Fibroblast of the aortic adventitia (primary cell): ENCODE measurements at places on chromosomes 11 and 22.

- no peak for DNase-seq
Observed at GRCh38 chr11:58734681-58735490, 3.1 kb upstream of the GLYAT start.

GRCh38 chr22:30825711-30826505 lies 131.2 kb downstream of the OSBP2 start:
- no peak for DNase-seq

DNA sequence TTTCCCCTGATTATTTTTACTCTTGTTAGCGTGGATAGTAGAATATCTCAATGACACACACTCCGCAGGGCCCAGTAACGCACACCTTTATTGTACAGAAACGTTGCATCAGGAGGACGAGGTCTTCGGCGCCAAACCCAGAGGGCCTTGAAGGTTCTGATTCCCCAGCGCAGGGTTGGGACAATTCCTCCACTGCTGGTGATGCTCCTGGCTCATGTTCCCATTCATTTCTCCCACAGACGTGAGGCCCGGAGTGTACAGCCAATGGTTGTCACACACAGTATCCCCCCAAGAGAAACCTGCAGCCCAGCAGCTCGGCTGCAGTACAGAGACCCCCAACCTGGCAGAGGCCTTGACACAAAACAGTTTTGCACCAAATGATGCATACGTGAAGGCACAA lies 6.1 kb upstream of the ANO1 start:
- DNase-seq: no peak

- DNase-seq: no peak
Observed at GRCh38 chr11:23569134-23569533, 708.9 kb upstream of the CCDC179 start.

DNA sequence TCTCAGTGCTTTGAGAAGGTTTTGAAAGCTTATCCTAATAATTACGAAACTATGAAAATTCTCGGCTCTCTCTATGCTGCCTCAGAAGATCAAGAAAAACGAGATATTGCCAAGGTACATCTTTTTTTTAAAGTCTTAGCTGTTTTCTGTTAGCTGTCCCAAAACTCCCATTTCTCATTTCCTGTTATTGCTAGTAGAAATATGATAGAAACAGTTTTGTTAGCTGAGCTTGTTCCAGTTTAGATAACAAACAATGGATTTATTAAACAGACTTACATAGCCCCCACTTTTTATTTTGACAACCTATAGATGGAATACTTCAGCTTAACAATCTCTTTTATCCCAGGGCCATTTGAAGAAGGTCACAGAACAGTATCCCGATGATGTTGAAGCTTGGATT lies 12.7 kb downstream of the CTR9 start:
- no peak for DNase-seq

DNA sequence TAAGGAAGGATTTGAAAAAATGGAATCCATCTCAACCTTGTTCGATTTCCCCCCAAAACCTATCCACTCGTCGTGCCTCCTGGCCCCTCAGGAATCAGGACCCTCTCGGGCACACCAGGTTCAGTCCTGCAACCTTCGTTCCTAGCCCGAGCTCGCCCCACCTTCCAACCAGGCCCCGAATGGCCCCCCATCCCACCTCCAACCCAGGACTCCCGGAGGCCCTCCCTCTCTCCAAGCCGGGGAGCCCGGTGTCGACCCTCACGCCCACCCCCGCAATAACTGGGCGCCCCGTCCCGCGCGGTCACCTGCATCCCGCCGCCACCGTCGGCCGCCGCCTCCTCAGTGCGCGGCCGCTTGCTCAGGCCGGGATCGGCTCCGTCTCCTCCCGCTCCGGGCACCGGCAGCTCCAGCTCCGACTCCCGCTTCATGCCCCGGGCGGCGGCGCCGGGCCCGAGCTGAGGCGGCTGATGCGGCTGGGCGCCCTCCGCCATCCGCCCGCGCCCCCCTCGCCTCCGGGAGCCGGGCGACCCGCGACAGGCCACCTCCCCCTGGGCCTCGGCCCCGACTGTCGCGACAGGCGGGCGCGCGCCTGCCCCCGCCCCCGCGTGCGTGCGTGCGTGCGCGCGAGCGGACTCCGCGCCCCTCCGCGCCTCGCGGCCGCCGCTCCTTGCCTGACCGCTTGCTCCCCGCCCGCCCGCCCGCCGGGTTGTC lies 534 bp downstream of the RBFOX2 start:
- DNase-seq: peak; percentile 11

- DNase-seq: peak; percentile 95
Observed at GRCh38 chr11:35135222-35135621, 3.7 kb upstream of the CD44 start.

DNA sequence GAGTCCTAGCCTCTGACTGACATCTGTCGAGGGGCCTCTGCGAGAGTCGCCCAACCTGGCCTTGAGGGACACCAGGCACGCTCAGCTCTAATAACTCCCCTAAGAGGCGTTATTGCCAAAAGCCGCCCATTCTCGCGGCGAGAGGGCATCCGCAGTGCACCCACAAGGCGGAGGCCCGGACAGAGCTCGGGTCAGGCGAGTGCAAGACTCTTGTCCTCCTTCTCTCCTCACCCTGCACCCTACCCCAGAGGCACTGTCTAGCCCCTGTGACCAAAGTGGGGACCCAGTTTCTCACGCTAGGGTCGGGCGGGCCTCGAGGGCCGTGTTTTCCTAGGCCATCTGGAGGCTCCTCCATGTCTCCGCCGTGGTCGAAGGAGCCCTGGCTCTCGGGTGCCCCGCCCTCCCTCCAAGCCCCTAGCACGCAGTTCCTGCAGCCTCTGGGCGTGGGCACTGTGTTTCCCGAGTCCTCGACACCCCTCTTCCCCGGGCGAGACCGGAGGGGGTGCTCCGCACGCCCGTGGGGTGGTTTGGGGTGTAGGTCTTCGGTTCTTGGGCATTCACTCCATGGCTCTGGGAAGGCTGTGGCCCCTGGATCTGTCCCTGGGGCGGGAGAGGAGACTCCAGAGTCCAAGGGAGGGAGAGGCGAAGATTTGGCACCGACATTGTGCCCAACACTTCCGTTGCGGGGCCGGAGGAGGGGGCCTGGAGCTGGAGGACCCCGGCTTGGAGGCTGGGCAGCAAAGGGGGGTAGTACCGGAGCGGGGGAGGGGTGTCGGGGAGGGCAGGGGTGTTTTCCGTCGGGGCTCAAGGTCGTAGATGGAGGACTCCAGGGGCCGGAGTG lies 1.0 kb downstream of the CHRM4 start:
- no peak for DNase-seq

DNA sequence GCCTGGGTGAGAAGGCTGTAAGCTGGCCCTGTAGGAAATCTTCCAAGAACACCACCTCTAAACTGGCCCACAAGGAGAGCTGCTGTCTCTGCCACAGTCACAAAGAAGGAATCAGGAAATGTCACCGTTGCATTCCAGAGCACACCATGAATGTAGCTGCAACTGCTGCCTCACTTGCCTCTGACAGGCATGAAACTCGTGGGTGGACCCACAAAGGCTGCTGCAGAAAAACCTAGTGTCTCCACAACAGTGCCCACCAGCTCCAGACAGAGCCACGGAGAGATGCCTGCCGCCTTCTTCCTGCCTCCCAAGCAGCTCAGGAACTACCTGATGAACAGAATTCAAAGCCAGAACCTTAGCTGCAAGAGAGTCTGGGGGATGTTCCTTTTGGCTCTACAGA lies 10.5 kb downstream of the DNAJB13 start:
- DNase-seq: peak; percentile 10

DNA sequence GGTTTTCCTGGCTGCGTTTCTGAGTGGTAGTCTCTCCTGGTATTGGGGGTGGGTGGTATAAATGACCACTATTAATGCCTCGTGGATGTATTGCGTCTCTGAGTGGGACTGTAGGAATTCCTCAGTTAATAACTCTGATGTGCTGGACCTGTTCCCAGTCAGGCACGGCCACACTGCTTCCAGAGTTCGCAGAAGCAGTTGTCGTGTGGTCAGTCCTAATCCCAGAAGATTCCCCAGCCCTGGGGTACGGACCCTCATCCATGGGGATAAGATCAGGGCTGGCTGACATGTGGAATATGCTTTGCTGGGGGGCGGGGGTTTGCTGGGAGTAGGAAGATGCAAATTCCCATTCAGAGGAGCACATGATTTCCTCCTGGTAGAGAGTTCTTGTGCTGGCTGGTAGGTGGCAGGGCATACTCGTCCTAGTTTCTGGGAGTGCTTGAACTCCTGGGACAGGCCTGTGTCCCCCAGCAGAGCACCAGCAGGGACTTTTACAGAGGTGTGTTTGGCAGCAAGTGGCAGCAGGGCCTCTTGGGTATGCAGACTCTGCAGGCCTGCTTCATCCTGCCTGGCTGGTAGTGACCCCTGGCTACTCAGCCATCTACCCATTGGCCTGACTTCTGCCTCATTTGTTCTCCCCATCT lies 157.4 kb downstream of the NAV2 start:
- no peak for DNase-seq

GRCh38 chr11:612201-612960 lies 3.4 kb downstream of the IRF7 start:
- DNase-seq: no peak

DNA sequence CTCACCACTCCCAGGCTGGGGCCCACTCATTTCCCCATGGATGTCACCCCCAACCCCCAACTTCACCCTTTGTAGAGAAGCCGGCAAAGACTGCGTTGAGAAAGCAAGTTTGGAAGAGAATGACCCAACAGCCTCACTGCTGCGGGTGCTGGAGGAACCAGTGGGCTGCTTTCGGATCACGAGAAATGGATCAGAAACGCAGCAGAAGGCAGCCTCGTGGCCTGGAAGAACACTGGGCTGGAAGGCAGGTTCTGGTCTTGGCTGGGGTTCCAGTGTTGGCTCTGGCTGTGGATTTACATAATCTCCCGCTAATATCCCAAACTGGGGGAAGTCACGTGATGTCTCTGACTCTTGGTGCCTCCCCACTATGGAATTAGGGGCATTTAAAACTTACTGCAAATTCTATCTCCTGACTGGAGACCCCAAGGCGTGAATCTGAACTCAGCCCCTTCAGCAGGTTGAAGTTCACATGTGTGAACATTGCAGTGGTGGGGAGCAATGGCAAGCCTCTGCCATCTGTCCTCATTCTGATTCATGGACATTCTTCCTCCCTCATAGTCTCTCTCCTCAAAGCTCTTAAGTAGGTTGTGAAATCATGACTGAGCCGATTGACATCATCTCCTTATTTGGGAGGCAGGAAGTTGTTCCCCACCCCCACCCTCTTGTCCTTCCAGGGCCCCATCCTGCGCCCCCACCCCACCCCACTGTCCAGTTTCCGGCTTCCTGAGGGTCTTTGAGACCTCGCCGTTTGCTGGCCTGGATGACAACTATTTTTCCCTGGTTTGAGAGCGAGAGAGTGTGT lies 37.0 kb upstream of the TIMP3 start:
- DNase-seq: peak; percentile 83

- no peak for DNase-seq
Observed at GRCh38 chr11:128872594-128872993, 5.5 kb upstream of the KCNJ1 start.

GRCh38 chr22:37705205-37705604 lies 8.4 kb downstream of the TRIOBP start:
- DNase-seq: no peak

GRCh38 chr11:134223121-134223520 lies 646 bp downstream of the NCAPD3 start:
- DNase-seq: no peak

DNA sequence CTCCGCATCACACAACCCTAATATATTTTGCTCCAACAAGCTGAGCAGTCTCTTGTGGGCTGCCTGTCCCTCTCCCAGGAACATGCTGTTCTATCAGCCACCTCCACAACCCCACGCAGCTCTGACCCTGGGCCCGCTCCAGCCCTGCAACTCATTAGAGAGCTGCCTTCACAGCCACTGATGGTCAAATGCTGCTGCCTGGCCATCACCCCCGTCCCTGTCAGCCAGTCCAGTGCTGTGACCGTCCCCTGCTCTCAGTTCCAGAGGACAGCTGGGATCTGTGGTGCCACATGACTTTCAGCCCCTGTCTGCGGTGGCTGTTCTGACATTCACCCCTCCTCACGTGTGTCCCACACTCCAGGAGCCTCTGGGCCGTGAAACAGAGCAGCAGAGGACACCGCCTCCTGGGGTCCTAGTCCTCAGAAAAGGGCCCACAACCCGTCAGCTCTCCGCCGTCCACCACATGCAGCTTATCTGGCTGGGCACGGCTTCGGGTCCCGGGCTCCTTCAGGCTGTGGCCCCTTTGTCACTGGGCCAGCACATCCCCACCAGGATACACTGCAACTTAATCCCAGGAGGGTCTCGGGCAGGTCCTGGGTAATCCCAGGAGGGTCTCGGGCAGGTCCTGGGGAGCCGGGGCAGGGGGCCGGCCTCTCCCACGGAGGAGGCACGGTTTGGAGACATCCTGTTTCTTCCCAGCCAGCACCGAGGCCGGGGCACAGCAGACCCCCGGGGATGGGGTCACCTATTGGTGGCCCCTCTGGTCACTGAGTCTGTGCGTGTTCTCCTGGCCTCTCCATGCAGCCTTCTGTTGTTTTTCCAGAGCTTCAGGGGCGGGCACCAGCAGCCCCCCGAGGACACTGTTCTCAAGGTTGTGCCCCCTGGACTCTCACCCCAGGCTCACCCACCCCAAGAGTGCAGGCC lies 15.1 kb downstream of the CRELD2 start:
- no peak for DNase-seq

DNA sequence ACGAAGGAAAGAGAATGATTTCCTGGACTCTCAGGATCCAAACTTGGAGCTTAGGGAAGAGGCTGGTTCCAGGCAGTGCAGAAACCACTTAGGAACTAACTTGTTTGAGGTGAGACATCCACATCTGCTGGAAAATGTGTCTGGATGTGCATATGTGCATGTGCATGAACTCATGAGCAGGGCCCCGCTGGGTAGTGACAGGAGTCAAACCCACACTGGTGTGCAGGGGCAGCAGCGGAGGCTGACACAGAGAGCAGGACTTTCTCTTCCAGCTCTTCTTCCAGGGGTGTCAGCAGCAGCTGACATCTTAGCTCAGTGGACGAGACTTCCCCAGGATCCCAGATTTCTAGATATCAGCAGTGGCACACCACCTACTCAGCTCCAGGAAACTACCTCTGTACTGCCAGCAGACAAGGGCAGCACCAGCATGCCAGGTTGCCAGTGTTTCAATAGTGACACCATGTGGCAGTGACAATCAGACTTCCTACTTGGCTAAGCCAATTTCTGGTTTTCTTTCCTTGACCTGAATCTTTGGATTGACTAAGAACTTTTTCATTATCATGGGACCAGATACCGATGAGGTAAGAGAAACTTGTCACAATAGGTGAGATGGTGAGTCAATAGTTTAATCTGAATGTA lies 227.5 kb upstream of the ZC3H12C start:
- DNase-seq: no peak
